Osteocyte (in vitro differentiated cells): ENCODE measurements at places on chromosomes 1 and 21. TPM values are rescaled to one million over a fixed set of nuclear protein-coding genes. Genes with fewer than 3 reads are reported as not detected.

DNA sequence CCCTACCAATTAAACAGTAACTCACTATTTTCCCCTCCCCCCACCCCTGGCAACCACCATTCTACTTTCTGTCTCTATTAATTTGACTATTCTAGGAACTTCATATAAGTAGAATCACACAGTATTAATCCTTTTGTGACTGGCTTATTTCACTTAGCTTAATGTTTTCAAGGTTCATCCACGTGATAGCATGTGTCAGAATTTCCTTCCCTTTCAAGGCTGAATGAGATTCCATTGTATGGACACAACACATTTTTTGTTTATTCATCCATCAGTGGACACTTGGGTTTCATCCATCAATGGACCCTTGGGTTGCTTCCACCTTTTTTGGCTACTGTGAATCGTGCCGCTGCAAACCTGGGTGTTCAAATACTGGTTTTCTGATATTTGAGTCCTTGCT lies 41.7 kb downstream of the EIF2D start:
- no peak for DNase-seq

GRCh38 chr21:17386498-17386897 lies 126.3 kb upstream of the CXADR start:
- no peak for DNase-seq

DNA sequence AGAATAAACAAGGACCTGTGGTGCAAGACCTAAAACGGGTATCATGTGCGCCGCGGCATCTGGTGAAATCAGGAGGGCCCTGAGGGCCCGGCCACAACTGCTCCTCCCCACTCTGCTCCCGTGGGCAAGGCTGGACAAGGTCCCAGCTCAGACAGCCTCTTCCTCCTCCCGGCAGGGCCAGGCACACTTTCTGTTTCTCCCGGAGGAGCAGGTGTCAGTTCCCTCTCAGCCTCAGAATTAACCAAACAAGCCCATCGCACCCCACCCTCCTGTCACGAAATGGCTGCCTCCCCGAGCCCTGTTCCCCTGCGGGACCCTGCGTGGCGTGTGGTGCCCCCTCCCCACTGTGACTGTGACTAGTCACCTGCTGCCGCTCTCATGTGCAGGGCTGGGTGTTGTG lies 15.2 kb downstream of the PTTG1IP start:
- DNase-seq = no peak

- no peak for DNase-seq
Observed at GRCh38 chr1:200704986-200705500, 33.6 kb upstream of the CAMSAP2 start.

- DNase-seq = no peak
Observed at GRCh38 chr1:30194046-30194619, 529.3 kb downstream of the MATN1 start.

DNA sequence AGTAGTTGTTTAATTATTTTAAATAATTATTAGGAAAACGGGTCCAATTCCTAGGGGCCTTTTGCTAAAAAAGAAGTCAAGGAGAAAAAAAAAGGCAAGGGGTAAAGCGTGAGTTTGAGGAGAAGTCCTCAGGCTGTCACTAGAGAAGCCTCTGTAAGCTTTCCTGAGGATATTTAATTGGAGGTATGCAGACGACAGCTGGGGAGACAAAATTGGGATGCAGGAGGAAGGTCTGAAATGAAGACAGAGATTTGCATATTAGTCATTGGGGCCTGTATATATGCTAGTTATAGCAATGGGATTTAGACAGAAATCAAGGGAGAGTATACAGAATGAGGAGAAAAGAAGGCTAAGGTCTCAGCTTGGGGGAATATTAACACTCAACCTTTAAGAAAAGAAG lies 8.6 kb downstream of the ATP6V1G3 start:
- DNase-seq = no peak

DNA sequence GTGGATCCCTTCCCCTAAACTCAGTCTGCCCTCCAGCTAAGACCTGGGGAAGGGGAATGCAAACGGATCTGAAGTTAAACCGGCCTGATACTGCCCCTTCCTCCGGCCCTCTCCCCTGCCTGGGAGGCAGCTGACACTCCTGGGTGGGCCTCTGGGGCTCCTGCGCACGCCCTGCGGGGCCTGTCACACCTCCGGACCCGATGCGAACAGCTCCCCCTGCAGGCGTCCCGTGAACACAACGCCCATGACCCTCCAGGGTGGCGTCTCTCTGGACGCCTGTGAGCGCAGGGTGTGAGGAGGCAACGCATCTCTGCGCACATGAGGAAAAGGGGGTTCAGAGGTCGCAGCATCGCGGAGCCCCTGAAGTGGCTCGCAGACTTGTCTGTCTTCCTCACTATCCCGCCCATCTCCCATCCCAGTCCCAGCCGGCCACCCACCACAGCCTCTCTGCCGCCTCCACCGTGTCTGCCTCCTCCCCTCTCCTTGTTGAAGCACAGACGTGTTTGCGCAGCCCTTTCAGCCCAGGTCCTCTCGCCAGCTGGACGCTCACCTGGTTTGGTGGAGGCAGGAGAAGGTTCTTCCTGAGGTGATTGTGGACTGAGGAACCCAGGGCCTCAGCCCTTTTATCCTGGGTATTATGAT lies 421 bp upstream of the LCE3A start:
- no peak for DNase-seq

GRCh38 chr1:225435487-225435886 lies 7.6 kb upstream of the LBR start:
- no peak for DNase-seq

- DNase-seq = no peak
Observed at GRCh38 chr1:221667504-221667903, 74.4 kb downstream of the DUSP10 start.

DNA sequence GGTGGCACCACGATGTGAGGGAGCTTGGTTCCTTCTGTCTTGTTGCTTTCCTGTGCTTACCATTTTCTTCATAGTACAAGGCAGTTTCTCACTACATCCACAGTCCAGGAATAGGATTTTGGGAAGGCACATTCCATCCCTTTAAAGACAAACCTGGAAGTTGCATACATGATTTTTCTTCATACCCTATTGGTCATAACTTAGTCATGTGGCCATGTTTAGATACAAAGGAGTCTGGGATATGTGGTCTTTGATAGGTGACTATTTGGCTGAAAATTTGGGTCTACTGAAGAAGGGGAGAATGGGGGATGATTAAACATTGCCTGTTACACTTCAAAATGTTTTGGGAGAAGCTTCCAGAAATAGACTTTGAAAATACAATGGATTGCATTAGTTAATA lies 7.0 kb downstream of the DYRK1A start:
- DNase-seq = no peak

DNA sequence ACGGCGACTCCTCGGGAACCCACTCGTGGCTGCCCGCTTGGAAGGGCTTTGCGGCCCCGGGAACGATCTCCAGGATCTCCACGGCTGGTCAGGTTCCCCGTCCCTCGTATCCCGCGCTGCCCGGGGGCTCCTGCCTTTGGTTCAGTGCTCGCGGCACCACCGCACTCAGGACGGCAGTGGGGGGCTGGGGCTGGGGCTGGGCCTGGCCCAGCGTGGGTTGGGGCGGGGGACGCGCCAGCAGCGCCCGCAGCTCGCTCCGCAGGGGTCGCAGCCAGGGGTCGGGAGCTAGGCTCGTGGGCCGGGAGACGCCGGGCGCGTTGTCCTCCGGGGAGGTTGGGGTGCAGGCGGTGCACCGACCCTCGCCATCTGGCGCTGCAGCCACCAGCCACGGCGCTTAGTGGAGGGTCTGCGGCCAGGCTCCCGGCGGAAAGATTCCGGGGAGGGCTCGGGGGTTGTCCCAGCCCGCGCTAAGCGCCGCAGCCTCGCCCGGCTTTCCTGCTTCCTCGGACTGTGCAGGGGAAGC lies 8.9 kb downstream of the SIM2 start:
- DNase-seq = peak; percentile 80

DNA sequence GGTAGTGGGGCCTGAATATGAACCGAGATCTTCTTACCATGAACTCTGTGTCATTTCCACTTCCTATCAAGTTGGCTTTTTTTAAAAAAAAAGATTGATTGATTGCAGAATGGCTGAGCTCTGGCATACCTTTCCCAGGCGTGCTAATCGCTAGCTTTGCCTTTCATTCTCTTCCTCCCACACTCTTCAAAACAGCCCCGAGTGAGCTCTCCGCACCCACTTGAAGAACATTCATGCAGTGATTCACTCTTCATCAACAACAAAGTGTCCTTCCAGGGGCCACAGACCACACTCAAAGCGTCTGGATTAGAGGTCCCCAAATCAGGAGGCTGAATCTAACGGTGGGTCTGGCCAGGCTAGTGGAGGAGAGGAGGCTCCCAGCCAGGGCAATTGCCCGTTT lies 96.3 kb upstream of the GALNT2 start:
- DNase-seq = no peak

DNA sequence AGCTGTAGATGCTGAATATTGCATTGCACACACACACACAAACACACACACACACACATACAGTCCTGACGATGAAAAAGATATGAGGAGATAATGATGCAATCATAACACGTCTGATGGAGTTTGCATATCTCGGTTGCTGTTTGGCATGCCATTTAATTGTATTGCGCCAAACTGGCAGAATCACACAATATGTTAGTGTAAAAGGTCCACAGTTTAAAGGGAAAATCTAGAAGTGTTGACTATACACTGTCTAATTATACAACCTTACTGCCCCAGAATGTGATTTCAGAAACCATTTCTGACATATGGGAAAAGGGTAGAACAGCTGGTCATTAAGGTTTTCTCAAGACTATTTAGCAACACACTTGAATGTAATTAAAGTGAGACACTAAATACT lies 123.7 kb upstream of the PROX1 start:
- no peak for DNase-seq

DNA sequence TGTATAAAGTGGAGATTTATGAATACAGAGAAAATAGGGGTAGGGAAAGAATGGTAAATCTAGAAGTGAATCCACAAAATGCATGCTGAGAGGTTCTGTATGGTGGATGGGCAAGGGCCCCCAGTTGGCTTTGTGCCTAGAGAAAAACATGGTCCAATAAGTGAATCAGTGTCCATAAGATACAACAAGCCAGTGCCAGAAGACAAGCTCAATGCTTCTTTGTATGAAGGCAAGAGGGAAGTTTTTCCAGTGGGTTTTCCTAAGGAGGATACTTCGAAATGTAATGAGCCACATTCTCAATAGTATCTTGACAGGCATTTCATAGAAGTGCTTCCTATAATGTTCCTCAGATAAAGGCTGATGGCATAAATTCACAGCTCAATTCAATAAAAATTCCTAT lies 169.4 kb upstream of the HMCN1 start:
- no peak for DNase-seq

DNA sequence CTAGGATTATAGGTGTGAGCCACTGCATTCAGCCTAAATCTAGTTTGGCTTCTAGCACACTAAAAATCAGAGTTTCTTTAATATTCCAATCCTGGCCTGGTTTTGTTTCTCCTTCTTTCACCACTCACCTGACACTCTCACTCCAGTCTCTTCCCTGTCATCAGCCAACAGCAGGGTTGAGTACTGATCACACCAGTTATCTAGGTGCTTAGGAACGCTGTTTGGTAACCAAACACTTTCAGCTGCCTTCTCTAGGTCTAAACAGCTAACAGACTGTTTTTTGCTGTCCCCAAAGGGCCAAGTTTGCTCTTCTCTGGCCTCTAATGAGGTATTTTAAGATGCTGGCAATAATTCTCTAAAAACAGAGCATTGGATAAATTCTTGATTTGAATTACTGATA lies 17.7 kb upstream of the FRRS1 start:
- no peak for DNase-seq

GRCh38 chr21:43348801-43349261 lies 78.1 kb downstream of the SIK1 start:
- no peak for DNase-seq

DNA sequence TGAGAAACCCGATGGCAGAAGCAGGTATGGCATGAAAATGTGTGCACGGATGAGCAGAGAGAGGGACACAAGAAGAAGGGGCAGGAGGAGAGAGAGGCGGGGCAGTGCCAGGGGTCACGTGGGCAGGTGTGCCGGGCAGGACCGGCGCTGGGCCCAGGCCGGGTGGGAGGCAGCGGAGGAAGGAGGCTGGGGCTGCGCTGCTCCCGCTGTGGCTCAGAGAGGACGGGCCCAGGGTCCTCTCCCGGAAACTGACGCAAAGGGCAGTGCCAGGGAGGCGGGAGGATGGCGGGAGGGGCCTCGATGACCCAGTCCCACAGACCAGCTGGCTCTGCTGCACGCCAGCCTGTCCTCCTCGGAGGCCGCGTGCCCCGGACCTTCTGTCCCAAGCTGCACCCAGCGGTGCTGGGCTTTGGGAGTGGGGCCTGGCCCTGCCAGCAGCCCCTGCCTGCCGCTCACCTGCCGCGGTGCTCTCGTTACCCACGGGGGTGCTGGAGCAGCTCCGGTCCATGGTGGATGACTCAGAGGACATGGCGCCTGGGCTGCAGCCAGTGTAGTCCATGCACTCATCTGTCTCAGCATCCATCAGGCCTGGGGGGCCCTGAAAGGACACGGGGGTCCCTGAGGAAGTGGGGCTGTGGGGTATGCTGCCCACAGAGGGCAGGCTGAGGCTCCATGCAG lies 153.9 kb downstream of the CASZ1 start:
- no peak for DNase-seq

- DNase-seq = no peak
Observed at GRCh38 chr1:223803211-223803610, 42.5 kb downstream of the TP53BP2 start.

DNA sequence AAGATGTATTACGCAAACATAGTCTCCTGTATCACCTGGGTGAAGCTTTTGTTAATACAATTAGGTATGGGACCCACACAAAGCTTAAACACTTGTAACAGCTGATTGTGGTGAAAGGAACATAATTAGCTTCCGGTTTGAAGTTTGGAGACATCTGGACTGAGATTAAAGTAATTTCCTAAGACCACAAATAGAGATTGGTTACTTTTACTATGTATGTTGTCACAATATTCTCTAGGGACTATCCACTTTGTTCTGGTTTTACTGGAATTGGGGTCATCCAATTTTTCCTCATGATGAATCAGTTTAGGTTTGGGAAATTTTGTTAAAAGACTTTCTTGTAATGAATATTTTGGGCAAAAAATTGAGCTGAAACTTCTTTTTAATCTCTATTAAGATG lies 71.8 kb upstream of the SAMSN1 start:
- DNase-seq = no peak

The NBPF4 gene
- not detected in 2 replicates for total RNA-seq

The ZSCAN20 gene
- total RNA-seq = 5.2 and 7.3 TPM in 2 replicates

The KCND3 gene
- 2.1 TPM in 2 replicates for total RNA-seq

The TFAP2E gene
- 0.35 and 0.57 TPM in 2 replicates for total RNA-seq

The ERO1B gene
- total RNA-seq = 4.8 and 4.9 TPM in 2 replicates

The FBLIM1 gene
- total RNA-seq = 149 and 156 TPM in 2 replicates

The PCBP3 gene
- total RNA-seq = 7.6 and 9.0 TPM in 2 replicates

The MMEL1 gene
- not detected in 2 replicates for total RNA-seq

The NEXN gene
- 19.3 and 19.5 TPM in 2 replicates for total RNA-seq

The KCNA3 gene
- not detected in 2 replicates for total RNA-seq

The TSACC gene
- not detected in 2 replicates for total RNA-seq

The FMO3 gene
- 1.0 and 1.6 TPM in 2 replicates for total RNA-seq
